Dermis microvascular lymphatic vessel endothelial cell (primary cell): ENCODE measurements at places on chromosomes 13 and 19. TPM values are rescaled to one million over a fixed set of nuclear protein-coding genes. Genes with fewer than 3 reads are reported as not detected.

Gene APOE
- 0.64 and 3.5 TPM in 2 replicates for total RNA-seq

Gene ARHGAP33
- total RNA-seq: 1.0 and 2.3 TPM in 2 replicates

Gene RABAC1
- total RNA-seq: 104 and 137 TPM in 2 replicates

Gene OR7C1
- not detected in 2 replicates for total RNA-seq

Gene MEF2B
- total RNA-seq: not detected in 2 replicates

DNA sequence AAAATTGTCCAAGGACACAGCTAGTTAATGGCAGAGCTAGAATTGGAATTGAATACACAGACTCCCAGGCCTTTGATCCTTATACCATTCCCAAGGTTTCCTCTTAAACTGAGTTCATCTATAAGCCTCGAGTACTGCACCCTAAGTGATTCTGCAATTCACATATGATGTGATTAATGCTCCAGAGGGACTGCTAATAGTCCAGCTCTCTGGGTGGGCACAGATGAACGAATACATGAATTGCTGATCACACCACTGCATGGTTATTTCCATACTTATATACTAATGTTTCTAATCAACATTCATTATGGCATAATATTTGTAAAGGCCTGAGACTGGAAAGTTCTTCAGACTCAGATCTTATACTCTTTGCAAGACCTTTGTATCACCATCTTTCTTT is 101.8 kb downstream of the NUFIP1 start:
- DNase-seq: no peak

Gene UBL3
- 11.0 and 15.2 TPM in 2 replicates for total RNA-seq

DNA sequence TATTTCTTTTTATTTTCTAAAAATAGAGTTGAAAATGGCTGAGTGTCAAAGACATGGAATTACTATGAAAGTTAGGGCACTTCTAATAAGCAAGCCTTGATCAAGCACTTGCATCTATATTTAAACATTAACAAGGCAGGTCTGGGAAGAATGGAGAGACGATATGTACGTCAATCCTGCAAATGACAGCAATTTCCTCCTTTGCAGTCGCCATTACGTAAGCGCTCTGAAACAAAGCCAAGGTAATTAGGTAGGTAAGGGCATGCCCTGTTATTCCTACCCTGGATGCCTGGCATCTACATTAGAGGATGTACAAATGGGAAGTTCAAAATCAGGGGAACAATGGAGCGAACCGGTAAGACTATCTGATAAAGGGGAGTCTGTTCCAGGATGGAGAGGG is 664.0 kb upstream of the ARGLU1 start:
- DNase-seq: no peak

- DNase-seq: no peak
These were observed 58.7 kb downstream of the IER2 start for GRCh38 chr19:13208672-13209483.
